ENCODE measurements at places on chromosomes 1 and 21. TPM values are rescaled to one million over a fixed set of nuclear protein-coding genes. Genes with fewer than 3 reads are reported as not detected.

ZMYND12 gene
- 4.1 TPM for total RNA-seq

CA6 gene
- total RNA-seq, result not detected

SMYD2 gene
- 33.5 TPM for total RNA-seq

GBP6 gene
- total RNA-seq, result 1.00 TPM

PRAMEF7 gene
- total RNA-seq, result not detected

CCDC30 gene
- total RNA-seq, result 31.7 TPM

DNA sequence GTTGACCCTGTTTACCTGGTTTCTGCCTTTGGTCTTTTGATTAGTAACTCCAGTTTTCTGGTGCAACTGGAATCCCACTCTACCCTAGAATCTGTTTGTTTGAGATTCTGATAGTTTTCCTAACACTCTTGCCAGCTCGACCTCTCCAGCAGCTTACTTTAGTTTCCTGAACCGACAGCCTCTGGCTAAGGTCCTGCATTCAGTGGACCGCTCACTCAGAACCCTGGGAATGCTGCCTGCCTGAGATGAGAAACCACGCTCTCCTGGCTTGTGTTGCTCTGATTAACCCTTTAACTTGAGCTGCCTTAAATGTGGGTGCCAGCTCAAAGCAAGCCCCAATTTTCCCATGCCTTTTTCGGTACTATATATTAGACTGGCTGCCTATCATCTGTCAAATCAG lies 45.3 kb upstream of the SIPA1L2 start:
- no peak overlapping the region for H3K4me3 ChIP-seq
- no peaks in the 10 kb centered on the region for H3K4me1 ChIP-seq
- no peak overlapping the region for H3K27ac ChIP-seq
- no peaks in the 10 kb centered on the region for H3K27me3 ChIP-seq
- DNase-seq, result no peak

- H3K4me3 ChIP-seq, result no peak overlapping the region
- DNase-seq, result no peak
- H3K27ac ChIP-seq, result peak overlapping the region; percentile 12
- no peaks in the 10 kb centered on the region for H3K27me3 ChIP-seq
- H3K4me1 ChIP-seq, result peaks cover 12% of the 10 kb centered on the region
- no peaks in the 10 kb centered on the region for H3K36me3 ChIP-seq
These were observed 69.7 kb upstream of the RGL1 start for GRCh38 chr1:183735069-183735860.

- H3K4me3 ChIP-seq, result no peak overlapping the region
- H3K27ac ChIP-seq, result no peak overlapping the region
- no peaks in the 10 kb centered on the region for H3K36me3 ChIP-seq
- no peak for DNase-seq
- H3K4me1 ChIP-seq, result no peaks in the 10 kb centered on the region
These were observed 43.9 kb downstream of the PIGK start for GRCh38 chr1:77175230-77175844.

GRCh38 chr1:111778541-111779051 lies 22.9 kb downstream of the DDX20 start:
- H3K4me1 ChIP-seq, result no peaks in the 10 kb centered on the region
- no peaks in the 10 kb centered on the region for H3K36me3 ChIP-seq
- no peak overlapping the region for H3K4me3 ChIP-seq
- H3K27ac ChIP-seq, result no peak overlapping the region
- no peak for DNase-seq

DNA sequence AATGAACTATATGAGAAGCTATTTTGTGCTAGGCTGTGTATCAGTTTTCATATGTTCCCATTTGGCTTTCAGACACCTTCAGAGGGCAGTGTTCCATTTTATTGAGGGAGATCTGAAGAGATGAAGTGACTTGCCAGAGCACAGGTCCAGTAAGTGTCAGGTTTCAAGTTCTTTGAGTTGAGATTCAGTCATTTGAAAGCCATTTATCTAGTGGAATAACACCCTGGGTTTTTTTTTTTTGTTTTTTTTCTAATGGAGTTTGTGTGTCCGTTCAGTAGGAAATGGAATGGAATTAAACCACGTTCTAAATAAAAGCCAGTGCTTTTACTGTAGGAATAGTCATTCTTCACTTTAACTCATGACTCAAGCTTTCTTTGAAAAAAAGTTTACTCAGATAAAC lies 652.9 kb upstream of the USP24 start:
- no peak for DNase-seq
- no peaks in the 10 kb centered on the region for H3K4me1 ChIP-seq
- H3K36me3 ChIP-seq, result no peaks in the 10 kb centered on the region

- DNase-seq, result peak; percentile 36
- no peak overlapping the region for H3K4me3 ChIP-seq
- H3K27ac ChIP-seq, result peak overlapping the region; percentile 0
These were observed 54.0 kb downstream of the ALG14 start for GRCh38 chr1:95018602-95019369.

DNA sequence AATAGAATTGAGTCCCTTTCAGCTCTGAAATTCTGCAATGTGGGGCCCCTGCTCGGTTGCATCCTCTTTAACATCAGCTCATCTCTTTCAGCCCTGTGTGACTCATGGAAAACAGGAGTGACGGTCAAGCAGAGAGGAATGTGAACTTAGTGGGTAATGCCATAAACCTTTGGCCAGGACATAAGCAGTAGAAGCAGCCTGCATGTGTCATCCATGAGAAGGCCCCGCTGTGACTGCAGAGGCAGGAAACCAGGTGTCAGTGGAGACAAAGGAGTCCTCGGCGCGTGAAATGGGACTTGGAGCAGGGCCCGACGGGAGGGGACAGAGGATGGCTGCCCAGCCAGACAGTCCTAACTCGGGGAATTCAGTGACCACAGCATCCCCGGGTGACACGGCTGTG lies 21.1 kb upstream of the EPHB2 start:
- H3K4me3 ChIP-seq, result no peak overlapping the region
- H3K36me3 ChIP-seq, result no peaks in the 10 kb centered on the region
- H3K4me1 ChIP-seq, result no peaks in the 10 kb centered on the region
- H3K27me3 ChIP-seq, result no peaks in the 10 kb centered on the region
- DNase-seq, result no peak
- H3K27ac ChIP-seq, result no peak overlapping the region

DNA sequence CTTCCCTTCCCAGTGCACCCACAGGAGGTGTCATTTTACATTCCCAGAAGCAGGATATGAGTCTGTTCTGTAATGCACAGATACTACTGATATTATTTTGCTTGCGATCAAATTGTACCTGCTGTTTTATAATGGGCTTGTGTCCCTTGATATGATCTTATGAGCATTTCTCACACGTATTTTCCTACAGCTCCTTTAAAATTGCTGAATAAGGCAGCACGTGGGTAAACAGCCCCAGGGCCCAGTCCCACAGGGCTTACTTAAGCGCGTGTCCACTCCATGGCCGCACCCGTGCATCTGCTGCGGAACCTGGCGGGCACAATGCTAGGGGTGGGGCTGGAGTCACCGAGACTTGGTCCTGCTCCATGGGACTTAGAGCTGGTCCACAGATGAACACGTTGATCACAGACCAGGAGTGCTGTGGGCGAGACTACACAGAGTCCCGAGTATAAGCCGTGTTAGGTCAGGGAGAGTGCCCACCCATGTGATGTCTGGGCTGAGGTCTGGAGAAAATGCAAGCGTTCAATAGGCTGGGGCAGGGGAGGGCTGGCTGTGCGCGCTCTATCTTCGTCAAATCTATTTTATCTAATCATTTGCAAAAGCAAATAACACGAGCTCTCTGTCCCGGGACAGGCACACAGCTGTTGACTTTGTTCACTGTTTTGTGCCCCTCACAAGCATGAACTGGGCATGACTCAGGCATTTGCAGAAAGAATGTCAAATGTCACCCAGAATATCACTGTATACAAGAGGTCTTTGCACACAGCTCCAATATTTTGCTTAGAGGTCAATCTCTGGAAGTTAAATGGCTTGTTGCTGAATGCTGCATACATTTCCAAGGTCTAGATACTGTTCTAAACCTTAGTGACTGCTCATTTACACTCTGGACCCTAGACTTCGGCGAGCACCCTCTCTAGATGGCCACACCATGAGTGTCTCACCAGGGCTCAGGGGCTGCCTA lies 119.3 kb downstream of the CRYAA start:
- H3K4me3 ChIP-seq, result no peak overlapping the region
- no peaks in the 10 kb centered on the region for H3K27me3 ChIP-seq
- no peaks in the 10 kb centered on the region for H3K36me3 ChIP-seq
- H3K4me1 ChIP-seq, result peaks cover 4% of the 10 kb centered on the region
- peak; percentile 49 for DNase-seq

DNA sequence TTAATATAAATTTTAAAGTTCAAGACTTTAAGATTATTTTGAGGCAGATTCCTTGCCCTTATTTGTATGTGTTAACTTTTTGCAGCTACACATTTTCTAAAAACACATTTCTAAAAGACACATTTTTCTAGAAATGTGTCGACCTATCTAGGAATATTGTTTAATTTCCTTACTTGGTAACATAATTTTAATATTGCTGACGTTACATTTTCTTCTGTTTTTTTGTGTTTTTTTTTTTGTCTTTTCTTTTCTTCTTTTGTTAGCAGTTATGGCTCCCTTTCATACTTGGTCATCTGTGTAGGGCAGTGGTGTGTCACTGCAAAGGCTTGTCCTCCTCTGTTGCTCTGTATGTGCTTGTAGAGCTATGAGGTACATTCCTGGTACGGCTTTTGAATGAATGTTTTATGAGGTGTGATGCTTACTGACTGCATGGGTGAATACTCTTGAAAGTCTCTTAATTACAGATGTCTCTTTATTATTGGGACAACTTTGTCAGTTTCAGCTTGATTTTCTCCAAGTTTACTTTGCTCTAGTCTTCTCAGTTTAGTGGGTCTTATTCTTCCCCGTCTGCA lies 30.1 kb downstream of the LRRC8D start:
- no peaks in the 10 kb centered on the region for H3K27me3 ChIP-seq
- H3K27ac ChIP-seq, result no peak overlapping the region
- no peak overlapping the region for H3K4me3 ChIP-seq
- H3K36me3 ChIP-seq, result no peaks in the 10 kb centered on the region
- no peaks in the 10 kb centered on the region for H3K4me1 ChIP-seq

- H3K27ac ChIP-seq, result peak overlapping the region; percentile 93
- no peaks in the 10 kb centered on the region for H3K36me3 ChIP-seq
- no peak overlapping the region for H3K4me3 ChIP-seq
- no peaks in the 10 kb centered on the region for H3K27me3 ChIP-seq
These were observed 73.3 kb downstream of the MRPL37 start for GRCh38 chr1:54273092-54273794.

DNA sequence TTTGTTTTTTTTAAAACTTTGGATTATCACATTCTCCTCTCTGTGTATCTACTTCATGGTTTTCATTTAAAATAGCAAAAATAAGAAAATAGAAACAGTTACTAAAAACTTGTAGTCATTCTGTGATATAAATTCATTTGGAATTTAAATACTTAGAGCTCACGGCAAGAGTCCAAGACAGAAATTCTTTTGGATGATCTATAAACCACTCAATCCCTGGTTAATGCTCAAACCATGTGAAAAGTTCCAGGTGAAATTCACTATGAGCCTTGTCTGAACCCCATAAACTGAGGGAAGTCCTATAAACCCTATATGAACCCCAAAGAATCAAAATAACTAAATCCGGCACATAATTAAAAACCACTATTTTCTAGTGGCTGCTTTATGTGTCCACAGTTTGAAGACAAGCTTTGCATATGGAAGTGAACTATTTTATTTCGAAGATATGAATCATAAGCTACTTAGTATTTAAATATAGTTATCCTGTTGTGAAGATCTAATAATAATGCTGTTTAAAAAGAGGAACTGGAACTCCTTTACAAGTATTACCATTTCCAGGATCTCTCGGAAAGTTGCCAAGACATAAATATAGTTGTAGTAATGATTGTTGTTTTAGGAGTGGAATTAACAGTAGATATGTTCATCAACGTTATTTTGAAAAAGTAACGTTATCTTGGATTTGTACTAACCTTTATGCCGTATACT lies 163.5 kb downstream of the NFIA start:
- H3K27ac ChIP-seq, result no peak overlapping the region
- H3K4me1 ChIP-seq, result peaks cover 11% of the 10 kb centered on the region
- H3K27me3 ChIP-seq, result no peaks in the 10 kb centered on the region
- DNase-seq, result no peak
- no peak overlapping the region for H3K4me3 ChIP-seq
- no peaks in the 10 kb centered on the region for H3K36me3 ChIP-seq

GRCh38 chr1:194442901-194443575 lies 1256.6 kb upstream of the B3GALT2 start:
- H3K4me1 ChIP-seq, result no peaks in the 10 kb centered on the region
- H3K27me3 ChIP-seq, result no peaks in the 10 kb centered on the region
- no peak for DNase-seq
- H3K36me3 ChIP-seq, result no peaks in the 10 kb centered on the region
- no peak overlapping the region for H3K27ac ChIP-seq

- H3K27ac ChIP-seq, result no peak overlapping the region
- no peaks in the 10 kb centered on the region for H3K27me3 ChIP-seq
- H3K4me1 ChIP-seq, result no peaks in the 10 kb centered on the region
- H3K36me3 ChIP-seq, result no peaks in the 10 kb centered on the region
- H3K4me3 ChIP-seq, result no peak overlapping the region
These were observed 20.3 kb upstream of the PTGFRN start for GRCh38 chr1:116889380-116889779.

DNA sequence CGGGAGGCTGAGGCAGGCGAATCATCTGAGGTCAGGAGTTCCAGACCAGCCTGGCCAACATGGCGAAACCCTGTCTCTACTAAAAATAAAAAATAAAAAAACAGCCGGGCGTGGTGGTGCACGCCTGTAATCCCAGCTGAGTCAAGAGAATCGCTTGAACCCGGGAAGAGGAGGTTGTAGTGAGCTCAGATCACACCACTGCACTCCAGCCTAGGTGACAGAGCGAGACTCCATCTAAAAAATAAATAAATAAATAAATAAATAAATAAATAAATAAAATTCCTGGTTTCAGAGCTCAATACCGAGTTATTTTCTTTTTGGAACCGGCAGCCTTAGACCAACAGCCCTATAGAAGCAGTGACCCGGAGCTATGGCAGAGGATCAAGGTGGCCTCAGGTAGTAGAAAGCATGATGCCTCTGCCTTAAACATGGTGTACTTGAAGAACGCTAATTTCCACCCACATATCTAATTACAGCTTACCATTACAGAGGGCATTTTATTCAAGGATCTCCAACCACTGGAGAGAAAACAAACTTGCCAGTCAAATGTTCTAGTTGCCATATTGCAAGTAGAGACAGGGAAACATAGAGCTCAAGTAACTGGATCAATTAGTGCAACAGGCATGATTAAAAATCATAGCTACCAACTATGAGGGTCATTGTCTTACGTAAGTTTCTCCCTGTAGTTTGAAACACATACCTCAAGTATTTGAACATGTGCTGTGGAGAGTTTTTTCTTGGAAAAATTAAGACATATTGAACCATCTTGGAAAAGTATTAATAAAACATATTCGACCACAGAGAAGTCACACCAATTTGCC lies 2.0 kb upstream of the ENAH start:
- no peaks in the 10 kb centered on the region for H3K36me3 ChIP-seq
- H3K27ac ChIP-seq, result peak overlapping the region; percentile 97
- H3K4me3 ChIP-seq, result no peak overlapping the region
- peaks cover 30% of the 10 kb centered on the region for H3K4me1 ChIP-seq

- no peaks in the 10 kb centered on the region for H3K27me3 ChIP-seq
- H3K4me3 ChIP-seq, result no peak overlapping the region
- no peaks in the 10 kb centered on the region for H3K36me3 ChIP-seq
- DNase-seq, result no peak
- peaks cover 10% of the 10 kb centered on the region for H3K4me1 ChIP-seq
These were observed 47.5 kb downstream of the HSF2BP start for GRCh38 chr21:43611598-43612369.
